ENCODE measurements at places on chromosomes 12 and 14.

DNA sequence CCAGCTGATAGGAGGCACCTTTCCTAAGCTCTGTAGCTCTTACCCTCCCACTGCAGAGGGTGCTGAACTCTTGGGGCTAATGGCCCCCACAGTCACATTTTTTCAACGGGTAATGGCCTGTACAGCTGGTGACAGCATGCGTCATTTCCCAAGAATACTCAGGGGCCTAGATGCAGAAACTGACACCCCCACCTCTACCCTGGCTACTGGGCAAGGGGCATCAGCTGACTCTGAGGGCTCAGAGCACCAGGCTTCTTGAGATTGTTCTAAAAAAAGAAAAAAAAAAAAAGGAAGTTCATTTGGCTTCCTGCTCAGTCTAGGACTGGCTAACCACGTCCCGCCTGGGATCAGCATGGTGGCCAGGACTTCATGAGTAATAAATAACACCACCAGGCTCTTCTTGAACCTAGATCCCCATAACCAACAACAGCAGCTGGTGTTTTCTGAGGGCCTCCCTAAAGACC, 35.2 kb downstream of the ZFP36L1 start:
- DNase-seq: no peak

- DNase-seq: no peak
Measured at GRCh38 chr12:80838024-80838658, 99.6 kb downstream of the LIN7A start.

GRCh38 chr12:116320791-116321217, 43.3 kb upstream of the MED13L start:
- no peak for DNase-seq

- no peak for DNase-seq
Measured at GRCh38 chr12:104974626-104975290, 11.4 kb upstream of the NOPCHAP1 start.

DNA sequence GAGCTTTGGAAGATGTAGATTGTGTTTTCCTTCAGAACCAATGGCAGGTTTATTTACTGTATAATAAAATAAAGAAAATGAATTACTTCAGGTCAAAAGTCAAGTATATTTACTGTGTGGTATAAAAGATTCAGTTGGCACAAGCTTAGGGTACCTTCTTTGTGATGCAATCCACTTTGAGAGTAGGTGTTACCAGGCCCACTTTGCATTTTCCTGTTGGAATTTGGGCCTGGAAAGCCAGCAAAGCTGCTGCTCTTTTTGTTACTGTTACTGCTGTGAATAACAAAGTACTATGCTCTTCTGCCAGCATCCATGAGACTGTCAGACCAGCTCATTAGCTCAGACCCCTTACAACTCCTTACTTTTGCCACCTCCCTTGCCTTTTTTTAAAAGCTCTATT, 649.0 kb upstream of the SEL1L start:
- DNase-seq: no peak

DNA sequence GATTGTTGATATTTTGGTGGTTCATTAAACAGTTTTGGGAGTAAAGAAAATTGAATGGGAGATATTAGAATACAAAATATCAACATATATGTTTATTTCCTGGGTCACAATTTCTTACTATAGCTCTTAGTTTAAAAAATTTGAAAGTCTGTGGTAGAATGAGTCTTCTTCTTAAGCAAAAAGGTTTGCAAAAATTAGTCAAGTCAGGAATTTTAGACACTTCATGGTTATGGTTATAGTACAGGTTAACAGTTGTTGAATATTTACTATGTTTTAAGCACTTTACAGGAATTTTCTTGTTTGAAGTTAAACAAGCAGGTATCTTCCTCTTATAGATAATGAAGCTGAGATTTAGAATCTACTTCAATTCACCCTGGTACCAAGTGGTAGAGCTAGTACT, 56.8 kb downstream of the USP15 start:
- DNase-seq: no peak

DNA sequence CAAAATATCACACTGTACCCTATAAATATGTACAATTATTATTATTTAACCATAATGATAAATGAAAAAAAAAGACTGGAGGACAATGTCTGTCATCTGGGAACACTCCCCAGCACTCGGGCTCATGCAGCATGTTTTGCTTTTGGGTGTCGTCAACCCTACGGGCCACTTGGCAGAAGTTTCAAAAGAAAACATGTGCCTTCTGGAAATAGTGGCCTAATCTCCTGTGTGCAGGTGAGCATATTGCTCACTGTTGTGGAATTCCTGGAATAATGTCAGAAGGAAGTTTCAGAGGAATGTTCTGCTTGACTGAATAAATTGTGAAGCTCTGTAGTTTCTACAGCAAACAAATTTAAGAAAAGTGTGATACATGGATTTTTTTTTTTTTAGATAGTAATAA, 298.3 kb downstream of the SSPN start:
- no peak for DNase-seq

DNA sequence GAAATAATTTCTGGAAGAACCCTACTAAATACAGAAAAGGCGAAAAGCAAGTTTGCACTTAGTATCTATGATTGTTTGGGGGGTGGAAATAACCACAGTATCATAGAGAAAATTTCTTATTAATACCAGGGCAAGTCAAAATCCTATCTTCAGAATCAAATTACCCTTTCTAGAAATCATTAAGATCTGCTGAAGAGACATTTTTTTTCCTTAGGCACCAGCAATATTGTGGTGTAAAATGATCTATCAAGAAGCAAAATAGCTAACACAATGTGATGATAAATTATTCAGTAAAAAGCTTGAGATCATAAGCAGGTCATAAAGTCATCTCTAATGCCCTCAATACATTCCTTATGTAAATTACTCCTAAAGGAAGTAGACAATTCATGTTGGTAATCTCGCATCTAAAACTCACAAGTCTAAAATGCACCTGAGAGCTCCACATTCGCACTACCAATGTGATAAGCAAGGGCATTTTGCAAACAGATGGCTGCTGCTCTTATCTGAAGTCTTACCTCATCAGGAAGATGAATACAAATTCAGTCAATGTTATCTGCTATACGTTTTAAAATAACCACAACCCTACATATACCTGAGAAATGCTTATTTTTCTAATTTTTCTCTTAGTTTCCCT, 14.6 kb downstream of the HEATR5A start:
- DNase-seq: no peak

- no peak for DNase-seq
Measured at GRCh38 chr12:110791589-110791988, 48.9 kb upstream of the PPP1CC start.

DNA sequence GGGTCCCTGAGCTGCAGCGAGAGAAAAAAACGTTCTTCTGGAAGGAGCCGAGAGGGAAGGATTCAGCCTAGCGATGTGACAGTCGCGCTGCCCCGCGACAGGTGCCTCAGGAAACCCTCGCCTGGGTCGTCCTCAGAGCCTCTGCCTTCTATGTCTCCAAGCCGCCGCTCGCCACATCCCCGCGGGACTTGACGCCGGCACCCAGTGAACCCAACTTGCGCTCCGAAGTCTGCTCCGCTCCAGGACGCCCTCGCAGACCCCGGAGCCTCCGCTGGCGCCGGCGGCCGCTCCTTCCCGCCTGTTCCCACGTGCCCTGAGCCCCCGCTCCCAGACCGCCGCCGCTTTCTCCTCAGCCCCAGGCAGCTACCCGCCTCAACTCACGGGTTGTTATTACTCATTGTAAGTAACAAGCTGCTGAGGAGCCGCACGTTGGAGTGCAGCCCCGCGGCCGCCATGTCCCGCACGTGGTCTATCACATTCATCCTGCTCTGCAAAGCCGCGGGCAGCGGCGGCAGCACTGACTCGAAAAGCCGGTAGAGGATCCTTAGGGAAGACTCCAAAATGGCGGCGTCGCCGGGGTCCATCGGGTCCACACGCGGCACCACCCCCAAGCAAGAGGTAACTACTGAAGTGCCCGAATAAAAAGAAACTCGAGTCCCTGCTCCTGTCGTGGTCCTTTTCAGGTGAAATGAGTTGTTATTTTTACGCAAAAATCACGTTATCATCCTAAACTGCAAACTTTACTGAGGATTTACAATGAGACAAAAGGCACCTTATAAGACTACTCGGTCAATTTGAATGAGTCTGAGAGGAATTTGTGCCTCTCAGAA, at the start of gene ANAPC7:
ANAPC7 (minus strand) TSS at position 563 of the 830 bp plus-strand sequence; CDS start at position 482, 81 bp downstream.
- peak; percentile 92 for DNase-seq

- DNase-seq: no peak
Measured at GRCh38 chr12:97575403-97576193, 113.0 kb downstream of the RMST start.

DNA sequence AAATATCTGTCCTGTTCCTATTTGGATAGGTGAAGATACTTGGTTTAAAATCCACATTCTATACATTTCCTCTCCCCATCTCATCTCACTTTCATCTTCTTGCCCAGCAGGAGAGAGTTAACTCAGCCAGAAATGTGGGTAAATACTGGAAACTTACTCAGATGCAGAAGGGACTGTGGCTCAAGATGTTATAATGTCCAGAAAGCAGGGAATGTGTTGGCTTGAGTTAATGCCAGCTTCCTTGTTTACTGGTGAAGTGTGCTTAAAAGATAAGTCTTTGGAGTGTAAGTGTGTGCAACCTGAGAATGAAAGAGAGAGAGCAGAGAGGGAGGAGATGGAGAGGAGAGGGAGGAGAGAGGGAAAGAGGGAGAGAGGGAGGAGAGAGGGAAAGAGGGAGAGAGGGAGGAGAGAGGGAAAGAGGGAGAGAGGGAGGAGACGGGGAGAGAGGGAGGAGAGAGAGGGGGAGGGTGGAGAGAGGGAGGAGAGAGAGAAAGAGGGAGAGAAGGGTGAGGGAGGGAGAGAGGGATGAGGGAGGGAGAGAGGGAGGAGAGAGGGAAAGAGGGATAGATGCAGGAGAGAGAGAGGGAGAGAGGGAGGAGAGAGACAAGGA, 22.0 kb upstream of the SNRPF start:
- DNase-seq: no peak

DNA sequence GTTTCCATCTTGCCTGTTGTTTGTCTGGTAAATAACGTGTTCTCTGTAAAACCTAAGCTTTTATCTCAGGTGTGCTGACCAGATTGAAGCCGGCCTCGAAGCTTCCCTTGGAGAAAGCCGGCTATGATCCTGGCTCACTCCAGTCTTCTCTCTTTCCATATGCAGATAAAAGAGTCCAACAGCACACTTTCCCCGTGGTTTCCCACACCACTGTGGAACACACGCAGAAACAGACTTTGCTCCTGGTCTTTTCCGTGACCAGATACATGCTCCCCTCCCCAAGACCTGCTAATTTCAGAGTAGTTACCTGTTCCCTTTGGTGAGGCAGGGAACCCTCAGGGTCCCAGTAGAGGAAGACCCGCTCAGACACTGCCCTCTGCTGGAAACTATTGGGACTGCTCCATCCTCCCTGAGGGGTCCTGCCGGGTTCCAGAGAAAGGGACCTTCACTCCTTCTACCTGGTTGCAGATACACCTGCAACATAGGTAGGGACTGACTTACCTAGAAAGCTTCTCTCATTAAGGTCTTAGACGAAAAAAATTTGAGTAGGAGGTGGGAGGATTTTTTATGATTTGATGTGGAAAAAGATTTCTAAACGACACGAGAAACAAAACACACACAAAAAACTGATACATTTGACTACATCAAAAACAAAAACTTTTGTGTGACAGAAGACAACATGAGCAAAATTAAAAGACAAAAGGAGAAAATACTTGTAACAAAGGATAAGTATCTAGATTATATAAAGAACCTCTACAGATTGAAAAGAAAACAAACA, 415.4 kb upstream of the CCDC196 start:
- no peak for DNase-seq

- no peak for DNase-seq
Measured at GRCh38 chr12:65741656-65742017, 82.6 kb upstream of the HMGA2 start.

DNA sequence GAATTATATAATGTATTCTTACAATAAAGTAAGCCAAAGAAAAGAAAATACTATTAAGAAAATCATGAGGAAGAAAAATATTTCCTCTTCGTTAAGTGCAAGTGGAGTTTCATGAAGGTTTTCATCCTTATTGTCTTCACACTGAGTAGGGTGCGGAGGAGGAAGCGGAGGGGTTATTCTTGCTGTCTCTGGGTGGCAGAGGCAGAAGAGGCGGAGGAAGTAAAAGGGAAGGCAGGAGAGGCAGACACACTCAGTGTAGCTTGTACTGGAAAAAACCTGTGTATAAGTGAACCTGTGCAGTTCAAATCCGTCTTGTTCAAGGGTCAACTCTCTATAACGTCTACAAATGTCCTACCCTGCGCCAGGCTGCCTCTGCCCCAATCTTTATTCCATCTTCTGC, 22.0 kb upstream of the BCL2L14 start:
- DNase-seq: no peak

GRCh38 chr12:104358353-104359003, 54.9 kb downstream of the EID3 start:
- peak; percentile 77 for DNase-seq

GRCh38 chr12:91381309-91381804, 198.7 kb upstream of the DCN start:
- peak; percentile 61 for DNase-seq

GRCh38 chr14:75402867-75403413, 24.9 kb upstream of the JDP2 start:
- no peak for DNase-seq

GRCh38 chr14:77187649-77188012, 6.0 kb downstream of the TMEM63C start:
- DNase-seq: no peak

DNA sequence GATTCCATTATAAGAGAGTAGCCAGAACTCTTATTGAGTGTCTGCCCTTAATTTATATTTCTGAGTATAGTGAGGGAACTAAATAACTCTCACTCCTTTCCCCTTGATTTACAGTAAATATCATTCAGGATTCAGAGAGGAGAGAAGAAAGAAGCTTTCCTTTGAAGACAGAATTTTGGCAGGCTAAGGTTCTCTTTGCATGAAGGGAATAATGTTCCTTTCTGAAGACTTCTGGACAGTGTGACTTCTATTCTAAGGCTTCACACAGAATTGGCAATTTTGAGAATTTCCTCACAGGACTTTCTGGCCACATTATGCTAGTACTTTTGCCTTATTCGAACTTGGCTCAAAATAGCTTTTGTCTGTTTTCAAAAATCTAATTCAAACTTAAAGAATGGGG, 352.2 kb upstream of the FBXO33 start:
- no peak for DNase-seq

DNA sequence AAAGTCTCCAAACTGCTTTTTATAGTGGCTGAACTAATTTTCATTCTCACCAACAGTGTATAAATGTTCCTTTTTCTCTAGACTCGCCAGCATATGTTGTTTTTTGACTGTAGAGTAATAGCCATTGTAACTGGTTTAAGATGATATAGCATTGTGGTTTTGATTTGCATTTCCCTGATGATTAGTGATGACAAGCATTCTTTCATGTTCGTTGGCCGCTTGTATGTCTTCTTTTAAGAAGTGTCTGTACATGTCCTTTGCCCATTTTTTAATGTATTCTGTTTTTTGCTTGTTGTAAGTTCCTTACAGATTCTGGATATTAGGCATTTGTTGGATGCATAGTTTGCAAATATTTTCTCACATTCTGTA, 404.9 kb downstream of the FLRT2 start:
- no peak for DNase-seq

GRCh38 chr12:3772380-3772779, 19.5 kb upstream of the CRACR2A start:
- no peak for DNase-seq

- DNase-seq: no peak
Measured at GRCh38 chr14:92439537-92440344, 73.8 kb upstream of the RIN3 start.

All from sciatic nerve (tissue), 2 donors.